ENCODE measurements at places on chromosomes 5 and 9. TPM values are rescaled to one million over a fixed set of nuclear protein-coding genes. Genes with fewer than 3 reads are reported as not detected.
A peak's percentile ranks its signal among the peaks of the same experiment; 100 is the strongest.

GRCh38 chr5:144352330-144352729 is 181.7 kb downstream of the KCTD16 start:
- DNase-seq, result no peak

DNA sequence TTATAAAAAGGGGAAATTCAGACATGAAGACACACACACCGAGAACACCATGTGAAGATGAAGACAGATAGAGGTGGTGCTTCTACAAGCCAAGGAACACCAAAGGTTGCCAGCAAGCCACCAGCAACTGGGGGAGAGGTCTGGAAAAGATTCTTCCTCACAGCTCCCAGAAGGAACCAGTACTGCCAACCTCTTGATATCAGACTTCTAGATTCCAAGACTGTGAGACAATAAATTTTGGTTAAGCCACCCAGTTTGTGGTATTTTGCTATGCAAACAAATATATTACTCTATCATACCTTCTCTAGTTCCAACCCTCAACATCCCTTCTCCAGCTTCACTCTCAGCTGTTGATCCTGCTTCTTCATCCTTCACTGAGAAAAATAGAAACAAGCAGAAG is 451.1 kb downstream of the EBF1 start:
- DNase-seq, result no peak

MARCOL gene
- total RNA-seq, result 0.82 TPM

VCAN gene
- total RNA-seq, result 8.8 TPM

GLRA1 gene
- not detected for total RNA-seq

DNA sequence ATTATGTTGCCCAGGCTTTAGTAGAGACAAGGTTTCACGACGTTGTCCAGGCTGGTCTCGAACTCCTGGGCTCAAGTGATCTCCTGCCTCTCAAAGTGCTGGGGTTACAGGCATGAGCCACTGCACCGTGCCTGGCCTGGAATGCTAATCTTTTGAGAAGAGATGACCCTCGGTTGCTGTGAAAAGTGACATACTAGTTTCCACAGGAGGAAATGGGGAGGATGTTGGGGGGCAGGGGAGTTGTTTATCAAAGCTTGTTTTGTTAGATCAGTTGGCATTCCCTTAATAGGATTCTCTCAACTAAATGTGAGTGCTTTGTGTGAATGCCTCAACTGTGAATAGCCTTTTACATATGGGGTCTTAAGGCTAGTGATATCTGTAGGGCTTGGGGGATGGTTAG is 16.4 kb upstream of the MATR3 start:
- no peak for DNase-seq

- no peak for DNase-seq
Observed at GRCh38 chr5:111511831-111512374, 432 bp downstream of the STARD4 start.

GRCh38 chr9:121560921-121561320 is 61.3 kb upstream of the GGTA1 start:
- no peak for DNase-seq

DNA sequence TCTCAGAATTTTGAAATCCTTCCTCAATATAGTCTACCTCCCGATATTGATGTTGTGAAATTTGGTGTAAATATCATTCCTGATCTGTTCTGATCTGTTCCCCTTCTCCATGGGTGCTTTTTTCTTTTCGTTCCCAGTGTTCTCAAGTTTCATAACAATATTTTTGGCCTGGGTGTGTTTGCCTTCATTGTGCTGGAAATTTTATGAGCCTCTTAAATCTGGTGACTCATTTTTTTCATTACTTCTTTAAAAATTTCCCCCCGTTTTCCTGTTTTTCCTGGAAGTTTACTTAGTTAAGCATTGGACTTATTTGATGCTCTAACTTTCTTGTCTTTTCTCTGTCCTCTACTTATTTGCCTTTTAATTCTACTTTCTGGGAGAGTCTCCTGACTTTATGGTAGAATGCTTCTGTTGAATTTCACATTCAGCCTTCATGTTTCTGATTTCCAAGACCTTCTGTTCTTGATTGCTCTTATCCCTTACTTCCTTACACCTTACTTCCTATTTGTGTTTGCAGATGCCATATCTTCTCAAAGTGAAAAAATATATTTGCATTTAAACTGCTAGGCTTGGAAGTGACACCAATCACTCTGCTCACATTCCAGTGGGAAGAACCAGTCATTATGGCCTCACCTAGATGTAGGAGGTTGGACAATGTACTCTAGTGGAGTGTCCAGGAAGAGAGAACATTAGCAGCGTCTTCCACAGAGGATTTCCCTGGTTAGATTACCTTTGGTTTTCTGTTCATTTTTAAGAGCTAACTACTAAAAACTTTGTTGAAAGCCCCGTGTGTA is 441.9 kb downstream of the ARHGEF28 start:
- DNase-seq, result no peak

DNA sequence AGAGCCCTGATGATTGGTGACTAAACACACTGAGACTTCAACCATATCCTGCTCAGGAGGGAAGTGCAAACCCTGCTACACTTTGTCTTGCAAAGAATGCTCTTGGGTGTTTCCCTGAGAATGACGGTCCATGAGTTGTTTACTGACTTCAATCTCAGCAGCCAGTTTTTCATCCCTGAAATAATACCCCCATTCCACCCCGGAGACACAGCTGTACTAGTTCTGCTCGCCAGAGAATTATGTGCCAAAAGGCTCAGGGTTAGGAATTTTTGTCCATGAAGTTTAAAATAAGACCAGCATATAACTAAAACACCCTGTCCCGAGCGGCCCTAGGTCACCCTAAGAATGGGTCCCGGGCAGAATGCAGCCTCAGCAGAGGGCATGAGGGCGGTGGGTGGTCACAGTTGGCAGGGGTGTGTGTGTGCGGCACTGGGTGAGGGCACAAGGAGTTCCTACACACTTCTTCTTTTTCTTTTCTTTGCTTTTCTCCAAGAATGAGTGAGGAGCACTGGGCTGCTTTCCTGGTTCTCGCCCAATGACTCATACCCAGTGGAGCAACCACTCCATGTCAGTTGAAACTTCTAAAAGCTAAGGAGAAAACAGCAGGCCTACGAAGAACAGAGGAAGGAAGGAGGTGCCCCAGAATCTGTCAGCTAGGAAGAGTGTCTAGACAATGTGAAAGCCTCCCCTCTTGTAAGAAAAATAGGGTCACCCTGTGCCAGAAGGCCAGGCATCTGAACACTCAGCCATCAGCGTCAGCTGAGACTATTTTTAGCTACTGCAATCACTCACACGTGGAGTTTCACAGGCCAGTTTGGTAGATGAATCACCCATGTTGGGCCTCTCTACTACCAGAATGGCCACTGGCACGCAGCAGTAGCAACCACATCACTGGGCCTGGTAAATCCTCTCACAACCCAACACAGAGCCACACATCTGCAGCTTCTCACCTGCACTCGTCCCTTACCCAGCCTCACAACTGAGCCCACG is 105.9 kb downstream of the DPYSL3 start:
- DNase-seq, result no peak

DNA sequence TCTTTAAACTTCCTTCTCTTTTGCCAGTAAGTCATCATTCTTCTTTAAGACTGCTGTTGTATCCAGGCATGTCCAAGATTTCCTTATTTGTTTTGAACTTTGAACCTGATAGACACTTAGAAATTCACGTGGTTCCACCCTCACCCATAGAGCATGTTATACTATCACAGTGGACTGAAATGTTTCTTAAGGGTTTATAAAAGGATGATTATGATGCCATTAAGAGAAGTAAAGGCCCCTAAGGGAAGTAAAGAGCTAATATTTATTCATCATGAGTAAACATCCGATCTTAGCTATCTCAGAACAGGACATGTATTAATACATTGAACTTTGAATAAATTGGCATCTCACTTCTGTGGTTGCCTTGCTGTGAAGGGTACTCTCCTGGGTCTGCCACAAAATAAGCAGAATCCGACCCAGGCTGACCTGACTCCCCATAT is 49.8 kb downstream of the PRKACG start:
- DNase-seq, result peak; percentile 56

ST8SIA4 gene
- total RNA-seq, result 5.7 TPM

DNA sequence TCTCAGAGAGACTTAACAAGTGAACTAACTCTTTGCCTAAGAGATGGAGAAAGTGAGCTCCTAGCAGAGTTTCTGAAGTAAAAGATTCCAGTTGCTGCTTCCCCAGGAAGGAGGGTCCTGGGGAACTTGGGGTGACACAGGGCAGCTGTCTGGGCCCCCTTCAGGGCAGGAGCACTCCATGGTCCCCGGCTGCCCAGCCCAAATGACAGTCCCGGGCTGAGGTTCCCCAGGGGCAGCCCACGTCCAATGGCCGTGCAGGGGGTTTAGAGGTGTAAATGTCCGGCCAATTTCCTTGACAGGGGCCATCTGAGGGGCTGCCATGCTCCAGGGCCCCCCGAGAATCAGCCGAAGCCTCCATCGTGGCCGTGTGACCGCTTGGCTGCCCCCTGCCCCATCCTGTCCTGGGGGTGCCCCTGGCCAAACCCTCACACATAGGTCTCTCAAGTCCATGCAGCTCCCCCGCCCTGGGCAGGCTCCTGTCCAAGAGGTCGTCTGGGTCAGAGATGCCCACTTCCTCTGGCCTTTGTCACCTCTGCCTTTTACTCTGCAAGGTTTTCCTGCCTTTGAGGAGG is 5.5 kb upstream of the PPP1R26 start:
- no peak for DNase-seq

DNA sequence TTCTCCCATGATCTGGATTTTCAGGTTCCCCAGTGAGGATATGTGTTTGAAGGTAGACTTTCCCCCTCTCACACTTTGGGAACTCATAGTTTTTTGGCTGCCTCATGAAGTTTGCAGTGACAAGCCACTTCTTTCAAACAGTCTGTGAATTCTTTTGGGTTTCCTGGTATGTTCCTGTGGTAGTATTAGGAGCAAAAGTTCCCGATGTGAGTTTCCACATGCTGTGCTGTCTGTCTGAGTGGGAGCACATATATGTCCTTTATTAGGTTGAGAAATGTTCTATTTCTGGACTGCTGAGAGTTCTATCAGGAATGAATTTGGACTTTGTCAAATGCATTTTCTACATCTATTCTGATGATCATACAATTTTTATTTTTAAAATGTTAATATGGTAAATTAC is 273.2 kb upstream of the TARS1 start:
- no peak for DNase-seq

CYLC2 gene
- not detected for total RNA-seq

MAN2A1 gene
- 56.8 TPM for total RNA-seq

- DNase-seq, result no peak
Observed at GRCh38 chr9:6997330-6997729, 239.6 kb downstream of the KDM4C start.

GRCh38 chr9:137173796-137174664 is 2.2 kb upstream of the TMEM210 start:
- no peak for DNase-seq

PAEP gene
- not detected for total RNA-seq

Measured in mucosa of descending colon (tissue), 3 donors.